Chondrocyte (in vitro differentiated cells): ENCODE measurements at places on chromosomes 2 and 18. TPM values are rescaled to one million over a fixed set of nuclear protein-coding genes. Genes with fewer than 3 reads are reported as not detected.

DNA sequence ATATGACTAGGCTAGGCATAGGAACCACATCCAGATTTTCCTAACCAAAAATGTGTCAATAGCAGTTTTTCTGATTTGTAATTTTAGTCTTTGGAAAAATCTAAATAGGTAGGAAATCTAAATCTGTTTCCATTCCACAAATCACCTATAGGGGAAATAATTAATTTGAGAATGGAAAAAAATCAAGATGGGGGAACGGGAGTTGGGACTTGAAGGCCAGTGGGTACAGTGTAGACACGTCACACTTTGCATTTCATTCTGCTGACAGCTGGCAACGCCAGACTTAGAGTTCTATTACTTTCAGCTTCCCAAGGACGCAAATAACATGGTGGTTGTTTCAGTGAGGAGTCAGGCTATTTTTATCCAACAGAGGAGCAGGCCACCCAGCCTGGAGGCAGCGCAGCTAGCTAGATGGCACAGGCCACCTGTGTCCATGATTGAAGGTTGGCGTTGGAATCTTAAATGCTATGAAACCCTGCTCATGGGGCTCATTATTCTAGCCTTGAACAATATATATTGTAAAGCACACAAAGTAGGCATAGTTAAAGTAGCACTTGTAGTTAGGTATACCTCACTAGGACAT, 23.4 kb downstream of the HNRNPA3 start:
- H3K36me3 ChIP-seq: peaks cover 16% of the 10 kb centered on the region
- no peak overlapping the region for H3K4me3 ChIP-seq
- H3K27me3 ChIP-seq: no peaks in the 10 kb centered on the region
- H3K4me1 ChIP-seq: peaks cover 63% of the 10 kb centered on the region

GRCh38 chr2:67583185-67583584, 186.1 kb downstream of the ETAA1 start:
- no peaks in the 10 kb centered on the region for H3K4me1 ChIP-seq
- H3K36me3 ChIP-seq: peaks cover 12% of the 10 kb centered on the region
- H3K4me3 ChIP-seq: no peak overlapping the region
- H3K27me3 ChIP-seq: no peaks in the 10 kb centered on the region
- DNase-seq: no peak
- H3K27ac ChIP-seq: no peak overlapping the region

- H3K27me3 ChIP-seq: no peaks in the 10 kb centered on the region
- no peak for DNase-seq
- H3K27ac ChIP-seq: no peak overlapping the region
- H3K4me3 ChIP-seq: no peak overlapping the region
Measured at GRCh38 chr2:164717000-164717803, 95.9 kb upstream of the GRB14 start.

- no peak for DNase-seq
- H3K4me3 ChIP-seq: no peak overlapping the region
- no peaks in the 10 kb centered on the region for H3K36me3 ChIP-seq
- H3K27ac ChIP-seq: peak overlapping the region; percentile 96
- H3K27me3 ChIP-seq: no peaks in the 10 kb centered on the region
- H3K4me1 ChIP-seq: peaks cover 98% of the 10 kb centered on the region
Measured at GRCh38 chr2:160224060-160224459, 24.0 kb upstream of the ITGB6 start.

DNA sequence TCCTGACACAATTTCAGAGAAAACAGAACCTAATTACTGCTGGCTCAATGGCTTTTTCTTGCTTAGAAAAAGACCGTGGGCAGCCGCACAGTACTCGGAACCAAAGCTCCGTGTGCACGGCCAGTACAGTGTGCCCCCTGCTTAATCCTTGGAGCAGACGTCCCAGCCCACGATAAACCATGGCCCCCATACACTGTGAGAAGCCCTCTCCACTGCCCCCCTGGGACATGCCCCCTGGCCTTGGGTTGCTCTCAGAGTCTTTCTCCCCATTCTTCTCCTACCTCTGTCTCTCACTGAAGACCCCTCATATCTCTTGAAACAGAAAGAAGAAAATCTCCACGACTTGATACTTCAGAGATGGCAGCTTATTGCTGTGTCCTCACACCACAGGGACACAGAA, 44.0 kb downstream of the CYP26B1 start:
- peaks cover 7% of the 10 kb centered on the region for H3K4me1 ChIP-seq
- no peaks in the 10 kb centered on the region for H3K36me3 ChIP-seq
- no peak for DNase-seq
- no peak overlapping the region for H3K27ac ChIP-seq
- H3K4me3 ChIP-seq: no peak overlapping the region

GRCh38 chr18:9106800-9107584, 4.5 kb downstream of the NDUFV2 start:
- H3K4me3 ChIP-seq: no peak overlapping the region
- DNase-seq: no peak

DNA sequence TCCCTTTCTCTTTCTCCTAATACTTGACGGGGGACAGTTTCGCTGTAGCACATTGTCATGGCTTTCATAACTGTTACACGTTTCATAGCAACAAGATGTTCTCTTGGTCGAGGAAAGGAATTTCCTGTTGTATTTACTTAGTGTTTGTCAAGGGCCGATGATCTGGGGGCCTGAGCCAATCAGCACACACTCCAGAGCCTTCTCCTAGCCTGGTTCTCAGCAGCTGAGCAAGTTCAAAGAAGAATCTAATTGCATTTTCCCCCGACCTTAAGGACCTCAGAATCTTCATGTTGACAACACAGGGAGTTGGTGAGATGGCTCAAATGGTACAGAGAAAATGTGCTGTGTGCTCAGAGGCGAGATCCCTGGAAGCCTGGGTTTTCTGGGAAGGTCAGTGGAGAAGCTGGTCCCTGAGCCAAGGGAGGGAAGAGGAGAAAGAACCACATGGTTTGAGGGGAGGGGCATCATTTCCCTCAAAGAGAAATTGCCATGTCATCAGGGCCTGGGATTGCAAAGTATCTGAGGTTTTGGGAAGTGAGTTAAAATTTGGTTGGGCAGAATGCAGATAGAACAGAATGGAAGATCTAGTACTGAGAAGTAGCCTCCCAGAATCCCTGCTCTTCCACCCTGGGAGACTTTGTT, 76.9 kb upstream of the AGAP1 start:
- peaks cover 14% of the 10 kb centered on the region for H3K4me1 ChIP-seq
- DNase-seq: no peak
- no peaks in the 10 kb centered on the region for H3K36me3 ChIP-seq

- peaks cover 7% of the 10 kb centered on the region for H3K27me3 ChIP-seq
- no peak overlapping the region for H3K27ac ChIP-seq
- no peak for DNase-seq
- peaks cover 9% of the 10 kb centered on the region for H3K36me3 ChIP-seq
Measured at GRCh38 chr2:98796775-98797544, 66.0 kb upstream of the MGAT4A start.

DNA sequence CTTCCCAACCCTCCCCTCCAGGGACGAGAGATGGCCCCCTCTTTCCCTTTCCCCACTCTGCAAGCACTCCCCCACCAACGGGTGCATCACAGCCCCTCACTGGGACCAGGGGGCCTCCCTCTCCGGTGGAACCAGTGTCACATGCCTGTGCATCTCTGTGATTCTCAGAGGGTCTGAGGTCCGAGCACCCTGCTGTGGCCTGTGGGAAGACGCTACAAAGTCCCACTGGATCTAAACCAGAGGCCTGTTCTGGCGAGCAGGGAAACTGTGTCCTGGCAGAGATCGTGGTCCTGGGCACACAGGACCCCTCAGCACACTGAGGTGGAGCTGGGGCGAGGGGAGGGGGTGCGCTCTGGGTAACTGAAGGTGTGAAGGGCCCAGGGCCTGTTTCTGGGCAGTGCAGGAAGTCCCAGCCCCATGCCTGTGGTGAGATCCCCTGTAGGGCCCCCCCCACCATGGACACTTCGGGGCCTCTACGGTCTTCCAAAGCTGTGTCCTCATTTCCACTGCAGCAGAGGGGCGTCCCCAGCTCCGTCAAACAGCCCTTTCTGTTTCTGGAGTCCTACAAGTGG, 8.0 kb downstream of the SNORC start:
- peaks cover 2% of the 10 kb centered on the region for H3K36me3 ChIP-seq
- no peak overlapping the region for H3K4me3 ChIP-seq
- H3K27ac ChIP-seq: no peak overlapping the region

GRCh38 chr2:84861539-84861938, 19.3 kb downstream of the TRABD2A start:
- H3K27ac ChIP-seq: no peak overlapping the region
- no peak for DNase-seq
- no peaks in the 10 kb centered on the region for H3K4me1 ChIP-seq
- no peak overlapping the region for H3K4me3 ChIP-seq

DNA sequence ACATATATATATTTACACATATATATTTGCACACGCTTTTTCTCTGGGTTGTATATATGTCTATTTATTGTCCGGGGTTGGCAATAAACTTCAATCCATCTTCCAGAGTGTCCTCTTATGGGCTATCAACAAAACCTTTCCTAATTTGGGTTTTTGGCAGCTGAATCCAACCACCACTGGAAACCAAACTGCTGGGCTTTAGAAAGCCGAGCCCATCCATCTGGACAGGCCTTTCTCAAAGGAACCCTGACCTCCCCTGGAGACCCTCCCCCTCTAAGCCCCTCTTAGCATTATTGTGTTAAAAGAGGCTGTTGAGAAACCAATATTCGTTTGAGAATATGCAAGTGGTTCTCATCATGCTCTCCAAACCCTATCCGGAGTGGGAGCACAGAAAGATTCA, 153.6 kb downstream of the NRP2 start:
- no peaks in the 10 kb centered on the region for H3K4me1 ChIP-seq
- H3K27me3 ChIP-seq: peaks cover 4% of the 10 kb centered on the region
- DNase-seq: no peak

DNA sequence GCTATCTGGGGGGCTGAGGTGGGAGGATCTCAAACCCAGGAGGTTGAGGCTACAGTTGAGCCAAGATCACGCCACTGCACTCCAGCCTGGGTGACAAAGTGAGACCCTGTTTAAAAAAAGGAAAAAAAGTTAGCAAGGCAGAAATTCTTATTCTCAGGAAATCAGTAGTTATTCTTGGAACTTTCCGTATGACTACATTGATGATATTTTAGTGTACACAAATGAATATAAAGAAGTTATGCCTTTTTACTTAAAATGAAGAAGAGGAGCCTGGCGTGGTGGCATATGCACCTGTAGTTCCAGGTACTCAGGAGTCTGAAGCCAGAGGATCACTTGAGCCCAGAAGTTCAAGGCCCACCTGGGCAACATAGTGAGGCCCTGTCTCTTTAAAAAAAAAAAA, 7.4 kb downstream of the SPDYA start:
- no peaks in the 10 kb centered on the region for H3K27me3 ChIP-seq
- no peak overlapping the region for H3K27ac ChIP-seq
- H3K4me1 ChIP-seq: peaks cover 7% of the 10 kb centered on the region
- H3K4me3 ChIP-seq: no peak overlapping the region

GRCh38 chr2:125175415-125175814, 1150.3 kb downstream of the CNTNAP5 start:
- no peak overlapping the region for H3K27ac ChIP-seq
- H3K36me3 ChIP-seq: no peaks in the 10 kb centered on the region
- no peak for DNase-seq
- H3K4me3 ChIP-seq: no peak overlapping the region

- no peak for DNase-seq
- no peaks in the 10 kb centered on the region for H3K27me3 ChIP-seq
- H3K36me3 ChIP-seq: no peaks in the 10 kb centered on the region
- no peak overlapping the region for H3K4me3 ChIP-seq
- H3K4me1 ChIP-seq: peaks cover 47% of the 10 kb centered on the region
Measured at GRCh38 chr2:173656086-173656485, 301.4 kb downstream of the CDCA7 start.

GPBAR1 gene
- total RNA-seq: 0.10 to 0.26 TPM (median 0.22 TPM) in 3 replicates

IL1R2 gene
- total RNA-seq: not detected in 3 replicates

RAB6C gene
- total RNA-seq: 0.24 to 0.37 TPM (median 0.31 TPM) in 3 replicates

ABHD1 gene
- 0.30 to 0.44 TPM (median 0.31 TPM) in 3 replicates for total RNA-seq
